ENCODE measurements at places on chromosomes 1 and 21. TPM values are rescaled to one million over a fixed set of nuclear protein-coding genes. Genes with fewer than 3 reads are reported as not detected.

The MAP10 gene
- 2.9 TPM for total RNA-seq

The MSH4 gene
- total RNA-seq, result 0.44 TPM

The CAPN9 gene
- total RNA-seq, result 0.35 TPM

The OR2L2 gene
- 0.04 TPM for total RNA-seq

The GJA4 gene
- total RNA-seq, result 31.4 TPM

The HORMAD1 gene
- 0.18 TPM for total RNA-seq

The TFF3 gene
- 3.1 TPM for total RNA-seq

The SLAMF9 gene
- not detected for total RNA-seq

GRCh38 chr1:64196074-64196870 is 7.2 kb upstream of the UBE2U start:
- peaks cover 4% of the 10 kb centered on the region for H3K4me1 ChIP-seq
- H3K27me3 ChIP-seq, result no peaks in the 10 kb centered on the region
- no peak overlapping the region for H3K27ac ChIP-seq
- H3K36me3 ChIP-seq, result no peaks in the 10 kb centered on the region
- no peak overlapping the region for H3K4me3 ChIP-seq

DNA sequence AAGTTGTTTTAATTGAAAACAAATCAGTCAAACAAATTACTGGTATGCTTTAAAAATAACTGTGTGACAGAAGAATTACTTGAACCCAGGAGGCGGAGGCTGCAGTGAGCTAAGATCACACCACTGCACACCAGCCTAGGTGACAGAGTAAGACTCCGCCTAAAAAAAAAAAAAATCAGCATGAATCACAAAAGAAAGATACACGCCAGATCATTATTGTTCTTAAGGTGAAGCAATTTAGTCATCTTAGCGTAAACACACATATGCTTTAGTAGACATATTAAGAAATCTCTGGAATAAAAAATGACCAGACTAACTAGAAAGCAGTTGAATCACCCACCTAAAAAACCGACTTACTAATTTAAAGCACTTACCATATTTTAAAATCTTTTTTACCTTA is 20.2 kb downstream of the RERE start:
- no peaks in the 10 kb centered on the region for H3K27me3 ChIP-seq
- H3K36me3 ChIP-seq, result peaks cover 3% of the 10 kb centered on the region
- no peak overlapping the region for H3K4me3 ChIP-seq

DNA sequence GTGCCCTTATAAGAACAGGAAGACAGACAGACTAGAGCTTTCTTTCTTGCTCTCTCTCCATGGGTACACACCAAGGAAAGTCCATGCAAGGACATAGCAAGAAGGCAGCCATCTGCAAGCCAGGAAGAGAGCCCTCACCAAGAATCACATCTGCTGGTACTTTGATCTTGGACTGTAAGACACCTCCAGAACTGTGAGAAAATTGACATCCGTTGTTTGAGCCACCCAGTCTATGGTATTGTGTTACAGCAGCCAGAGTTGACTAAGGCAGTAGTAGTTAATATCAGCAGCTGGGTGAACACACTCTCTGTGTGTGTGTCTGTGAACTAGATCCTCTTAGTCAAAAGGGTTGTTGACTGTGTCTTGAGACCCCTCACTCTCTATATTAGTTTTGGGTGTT is 53.8 kb upstream of the PPP2R5A start:
- no peaks in the 10 kb centered on the region for H3K27me3 ChIP-seq
- H3K4me3 ChIP-seq, result no peak overlapping the region
- H3K36me3 ChIP-seq, result no peaks in the 10 kb centered on the region
- DNase-seq, result no peak
- peaks cover 14% of the 10 kb centered on the region for H3K4me1 ChIP-seq
- no peak overlapping the region for H3K27ac ChIP-seq

GRCh38 chr1:172748201-172748600 is 89.3 kb downstream of the FASLG start:
- no peak overlapping the region for H3K27ac ChIP-seq
- H3K4me1 ChIP-seq, result no peaks in the 10 kb centered on the region
- no peaks in the 10 kb centered on the region for H3K36me3 ChIP-seq
- H3K27me3 ChIP-seq, result no peaks in the 10 kb centered on the region

DNA sequence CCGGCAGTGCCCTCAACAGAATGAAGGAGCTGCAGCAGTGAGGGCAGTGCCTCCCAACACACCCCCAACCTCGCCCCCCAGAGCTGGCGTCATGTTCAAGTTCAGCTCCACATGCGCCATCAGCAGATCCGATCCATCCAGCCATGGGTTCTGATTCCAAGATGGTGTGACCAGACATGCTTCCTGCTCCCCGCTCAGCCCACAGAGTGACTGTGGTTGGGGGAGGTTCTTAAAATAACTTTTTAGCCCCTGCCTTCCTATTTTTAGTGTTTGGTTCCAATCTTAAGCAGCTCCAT is 30.1 kb upstream of the GPR137B start:
- H3K4me1 ChIP-seq, result no peaks in the 10 kb centered on the region
- H3K27ac ChIP-seq, result no peak overlapping the region
- no peak overlapping the region for H3K4me3 ChIP-seq
- DNase-seq, result no peak
- H3K27me3 ChIP-seq, result no peaks in the 10 kb centered on the region
- no peaks in the 10 kb centered on the region for H3K36me3 ChIP-seq

DNA sequence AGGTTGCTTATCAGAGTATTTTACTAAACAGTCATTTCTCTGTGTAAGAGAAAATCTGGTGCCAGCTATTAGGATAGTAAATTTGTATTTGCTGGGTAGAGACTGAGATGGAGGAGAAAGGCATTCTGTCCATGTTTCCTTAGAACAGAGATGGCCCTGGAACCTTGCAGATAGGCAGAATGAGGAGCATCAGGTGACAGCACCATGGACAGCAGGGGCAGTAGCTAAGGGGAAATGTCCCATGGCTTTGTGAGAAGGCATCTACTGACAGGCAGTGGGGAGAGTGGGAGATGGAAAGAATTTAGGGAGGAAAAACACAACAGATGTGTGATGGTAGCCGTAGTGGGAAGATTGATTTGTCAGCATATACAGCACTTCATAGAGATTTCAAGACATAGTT is 105.0 kb downstream of the PRRX1 start:
- H3K36me3 ChIP-seq, result no peaks in the 10 kb centered on the region
- H3K27ac ChIP-seq, result no peak overlapping the region
- H3K27me3 ChIP-seq, result no peaks in the 10 kb centered on the region

GRCh38 chr1:178944729-178945128 is 73.9 kb upstream of the ANGPTL1 start:
- no peak overlapping the region for H3K27ac ChIP-seq
- no peak overlapping the region for H3K4me3 ChIP-seq
- H3K4me1 ChIP-seq, result peaks cover 31% of the 10 kb centered on the region
- no peak for DNase-seq

GRCh38 chr1:6860401-6860800 is 75.1 kb downstream of the CAMTA1 start:
- H3K36me3 ChIP-seq, result no peaks in the 10 kb centered on the region
- no peaks in the 10 kb centered on the region for H3K27me3 ChIP-seq
- H3K27ac ChIP-seq, result no peak overlapping the region
- H3K4me3 ChIP-seq, result no peak overlapping the region
- no peaks in the 10 kb centered on the region for H3K4me1 ChIP-seq

GRCh38 chr1:244111027-244111426 is 59.9 kb downstream of the ZBTB18 start:
- H3K27ac ChIP-seq, result no peak overlapping the region
- H3K4me3 ChIP-seq, result no peak overlapping the region
